ENCODE measurements at places on chromosomes 6 and 20.

DNA sequence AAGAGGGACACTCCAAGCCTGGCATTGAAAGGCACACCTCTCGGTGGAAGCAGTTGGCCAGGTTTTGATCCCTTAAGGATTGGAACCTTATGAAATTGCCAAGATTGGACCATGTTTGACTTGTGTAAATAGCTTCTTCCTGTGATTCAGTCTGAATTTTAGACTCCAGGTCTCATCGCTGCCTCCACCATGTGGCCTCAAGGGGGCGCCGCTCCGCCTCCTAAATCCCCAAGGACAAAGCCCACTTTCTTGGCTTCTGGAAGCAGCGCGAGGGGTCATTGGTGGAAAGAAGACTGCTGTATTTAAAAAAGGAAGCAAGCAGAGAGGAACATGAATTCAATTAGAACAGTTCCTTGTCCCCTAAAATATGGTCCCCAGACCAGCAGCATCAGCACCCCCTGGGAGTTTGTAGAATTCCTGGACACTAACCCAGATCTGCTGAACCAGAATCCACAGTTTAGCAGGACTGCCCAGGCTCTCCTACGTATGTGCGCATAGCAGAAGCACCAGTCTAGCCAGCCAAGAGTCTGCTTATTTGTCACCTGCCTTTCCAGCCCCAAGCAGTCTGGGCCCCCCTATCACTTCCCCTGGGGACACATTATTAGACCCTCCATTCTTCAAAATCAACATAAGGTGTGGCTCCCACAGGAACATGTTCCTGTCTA, 108.5 kb downstream of the LY86 start:
- no peak for DNase-seq

- DNase-seq: no peak
These were observed 8.8 kb upstream of the CDH22 start for GRCh38 chr20:46316984-46317684.

- DNase-seq: no peak
These were observed 144.9 kb downstream of the SYNDIG1 start for GRCh38 chr20:24614341-24614740.

DNA sequence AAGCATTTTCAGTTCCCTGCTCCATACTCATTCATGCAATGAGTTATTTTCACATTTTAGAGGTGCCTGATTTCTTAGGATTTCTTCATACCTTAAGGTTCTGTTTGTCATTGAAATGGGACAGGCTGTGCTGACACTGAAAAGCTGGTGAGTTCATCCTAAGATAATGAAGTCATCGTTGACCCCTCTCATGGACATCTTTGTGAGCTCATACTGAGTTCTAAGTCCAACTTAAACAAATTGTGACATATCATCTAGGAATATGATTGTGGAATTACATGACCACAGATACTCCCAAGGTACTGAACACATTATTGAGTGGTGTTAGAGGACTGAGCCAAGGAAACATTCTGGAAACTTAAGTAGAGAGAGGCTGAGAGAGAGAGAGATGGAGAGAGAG, 224.8 kb upstream of the JAG1 start:
- no peak for DNase-seq

- no peak for DNase-seq
These were observed 96.2 kb upstream of the MAP7 start for GRCh38 chr6:136646377-136646776.

GRCh38 chr20:36526521-36527011, 14.8 kb upstream of the MYL9 start:
- no peak for DNase-seq

DNA sequence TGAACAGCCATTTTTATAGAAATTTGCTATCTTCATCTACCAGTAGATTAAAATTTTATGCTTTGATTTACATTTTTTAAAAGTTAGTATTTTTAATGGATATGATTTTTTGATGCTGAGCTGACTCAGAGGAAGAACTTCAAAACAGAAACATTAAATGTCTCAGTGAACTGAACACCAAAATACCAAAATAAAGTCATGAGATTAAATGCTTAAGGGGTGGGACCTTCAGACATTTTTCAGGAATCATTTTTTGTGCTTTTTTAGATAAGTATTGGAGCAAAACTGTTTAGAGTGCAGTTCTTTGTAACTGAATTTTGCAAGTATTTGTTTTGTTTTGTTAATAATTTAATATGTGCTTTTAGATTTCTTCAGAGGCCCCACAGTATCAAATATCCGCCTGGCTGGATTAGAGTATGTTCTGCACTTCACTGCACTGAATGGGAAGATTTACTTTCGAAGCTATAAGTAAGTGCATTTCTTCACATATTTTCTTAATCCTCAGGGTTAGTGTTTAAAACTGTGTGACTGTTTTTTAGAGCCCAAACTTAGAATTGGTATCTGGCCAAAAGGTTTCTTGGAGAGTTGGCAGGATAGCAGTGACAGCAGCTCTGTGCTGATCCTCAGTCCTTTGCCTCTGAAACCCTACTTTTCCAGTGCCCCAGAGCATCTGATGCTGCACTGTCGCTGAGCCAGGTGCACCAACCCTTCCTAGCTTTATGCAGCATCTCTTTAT, 33.7 kb downstream of the RPF2 start:
- DNase-seq: no peak

- DNase-seq: no peak
These were observed 547.8 kb downstream of the PTPRT start for GRCh38 chr20:42641886-42642285.

Measured in activated gamma-delta T cell treated with Interleukin-2 at 50 U/mL for 16 hours (primary cell).